ENCODE measurements at places on chromosomes 16 and 17. TPM values are rescaled to one million over a fixed set of nuclear protein-coding genes. Genes with fewer than 3 reads are reported as not detected.

The ABCA10 gene
- 9.3 TPM for total RNA-seq

The MSL1 gene
- total RNA-seq, result 54.6 TPM

The CACNG5 gene
- 1.1 TPM for total RNA-seq

The RND2 gene
- 3.0 TPM for total RNA-seq

Data from sigmoid colon (tissue), 7 donors.